Glutamatergic neuron (in vitro differentiated cells): ENCODE measurements at places on chromosomes 4 and X.

DNA sequence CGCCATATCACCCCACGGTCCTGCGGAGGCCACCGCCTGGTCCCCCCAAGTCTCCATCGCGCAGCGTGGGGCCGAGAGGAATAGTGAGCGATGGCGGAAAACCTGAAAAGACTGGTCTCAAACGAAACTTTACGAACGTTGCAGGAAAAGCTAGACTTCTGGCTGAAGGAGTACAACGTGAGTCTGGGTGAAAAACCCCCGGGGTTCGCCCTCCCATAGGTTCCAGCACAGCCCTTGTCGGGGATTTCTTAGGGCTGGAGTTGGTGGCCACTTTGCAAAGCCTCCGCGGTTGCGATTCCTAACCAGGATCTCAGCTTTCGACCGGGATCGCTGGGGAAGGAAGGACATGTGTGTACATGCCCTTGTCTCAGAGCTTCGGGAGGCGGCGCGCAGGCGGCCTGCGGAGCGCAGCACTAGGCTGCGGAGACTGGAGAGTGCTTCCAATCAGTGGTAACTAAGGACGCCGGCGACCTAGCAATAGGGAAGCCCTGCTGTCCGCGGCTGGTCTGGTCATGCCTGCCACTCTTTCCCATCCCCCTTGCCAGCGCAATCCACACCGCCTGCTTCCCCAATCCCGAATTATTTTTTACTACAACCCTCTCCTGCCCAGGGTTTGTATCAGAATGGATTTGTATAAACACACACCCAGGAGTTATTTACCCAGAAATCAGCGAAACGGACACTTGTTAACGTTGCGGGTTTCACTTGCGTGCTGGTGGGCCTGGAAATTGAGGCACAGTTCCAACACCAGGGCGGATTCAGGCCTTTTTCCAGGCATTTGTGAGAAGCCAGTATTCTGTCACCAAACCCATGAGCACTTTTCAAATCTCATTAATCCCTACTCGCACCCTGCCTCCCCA is 741 bp downstream of the SPATA18 start:
- peaks cover 14% of the 10 kb centered on the region for H3K4me1 ChIP-seq
- H3K27ac ChIP-seq, result peak overlapping the region; percentile 76
- H3K27me3 ChIP-seq, result peaks cover 3% of the 10 kb centered on the region
- peak; percentile 89 for DNase-seq

- H3K4me3 ChIP-seq, result no peak overlapping the region
- no peak overlapping the region for H3K27ac ChIP-seq
- H3K4me1 ChIP-seq, result no peaks in the 10 kb centered on the region
- H3K27me3 ChIP-seq, result peaks cover 3% of the 10 kb centered on the region
These were observed 22.2 kb downstream of the GUCY1A1 start for GRCh38 chr4:155688860-155689259.

- H3K4me1 ChIP-seq, result no peaks in the 10 kb centered on the region
- H3K27me3 ChIP-seq, result peaks cover 1% of the 10 kb centered on the region
- H3K27ac ChIP-seq, result no peak overlapping the region
- H3K36me3 ChIP-seq, result no peaks in the 10 kb centered on the region
These were observed 60.8 kb upstream of the ARHGAP36 start for GRCh38 chrX:130997314-130997713.

DNA sequence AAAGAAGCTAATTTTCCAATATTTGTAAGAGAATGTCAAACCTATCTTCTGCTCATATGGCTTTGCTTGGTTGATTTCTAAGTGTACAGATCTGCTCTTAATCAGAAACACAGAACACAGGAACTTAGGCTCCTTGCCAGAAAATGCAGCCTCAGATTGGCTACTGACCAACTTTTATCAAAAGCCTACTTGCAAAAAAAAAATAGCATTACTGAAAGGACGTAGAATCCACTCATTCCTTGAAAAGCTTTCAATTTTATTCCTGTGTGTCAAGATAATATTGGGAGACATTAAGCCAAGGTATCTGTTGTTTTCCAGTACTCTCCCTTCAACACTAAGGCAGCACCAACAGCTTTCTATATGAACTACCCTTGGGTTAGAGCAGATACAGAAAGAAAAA is 127.6 kb upstream of the INTU start:
- no peak overlapping the region for H3K27ac ChIP-seq
- no peak overlapping the region for H3K4me3 ChIP-seq
- H3K27me3 ChIP-seq, result peaks cover 5% of the 10 kb centered on the region
- no peaks in the 10 kb centered on the region for H3K36me3 ChIP-seq
- H3K4me1 ChIP-seq, result no peaks in the 10 kb centered on the region

DNA sequence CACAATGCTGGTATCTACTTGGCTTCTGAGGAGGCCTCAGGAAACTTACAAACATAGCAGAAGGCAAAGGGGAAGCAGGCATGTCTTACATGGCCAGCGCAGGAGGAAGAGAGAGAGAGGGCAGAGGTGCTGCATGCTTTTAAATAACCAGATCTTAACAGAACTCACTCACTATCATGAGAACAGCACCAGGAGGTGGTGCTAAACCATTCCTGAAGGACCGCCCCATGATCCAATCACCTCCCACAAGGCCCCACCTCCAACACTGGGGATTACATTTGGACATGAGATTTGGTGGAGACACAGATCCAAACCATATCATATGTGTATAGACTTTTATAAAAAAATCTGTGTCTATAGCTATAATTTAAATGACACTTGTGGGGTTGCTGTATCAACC is 48.6 kb upstream of the ERVMER34-1 start:
- no peak for DNase-seq
- H3K27ac ChIP-seq, result no peak overlapping the region
- peaks cover 4% of the 10 kb centered on the region for H3K27me3 ChIP-seq
- no peaks in the 10 kb centered on the region for H3K4me1 ChIP-seq
- H3K36me3 ChIP-seq, result peaks cover 3% of the 10 kb centered on the region
- no peak overlapping the region for H3K4me3 ChIP-seq

- no peak overlapping the region for H3K27ac ChIP-seq
- no peaks in the 10 kb centered on the region for H3K36me3 ChIP-seq
- no peak for DNase-seq
- no peak overlapping the region for H3K4me3 ChIP-seq
- H3K4me1 ChIP-seq, result no peaks in the 10 kb centered on the region
These were observed 4.6 kb downstream of the TXK start for GRCh38 chr4:48129307-48130014.

DNA sequence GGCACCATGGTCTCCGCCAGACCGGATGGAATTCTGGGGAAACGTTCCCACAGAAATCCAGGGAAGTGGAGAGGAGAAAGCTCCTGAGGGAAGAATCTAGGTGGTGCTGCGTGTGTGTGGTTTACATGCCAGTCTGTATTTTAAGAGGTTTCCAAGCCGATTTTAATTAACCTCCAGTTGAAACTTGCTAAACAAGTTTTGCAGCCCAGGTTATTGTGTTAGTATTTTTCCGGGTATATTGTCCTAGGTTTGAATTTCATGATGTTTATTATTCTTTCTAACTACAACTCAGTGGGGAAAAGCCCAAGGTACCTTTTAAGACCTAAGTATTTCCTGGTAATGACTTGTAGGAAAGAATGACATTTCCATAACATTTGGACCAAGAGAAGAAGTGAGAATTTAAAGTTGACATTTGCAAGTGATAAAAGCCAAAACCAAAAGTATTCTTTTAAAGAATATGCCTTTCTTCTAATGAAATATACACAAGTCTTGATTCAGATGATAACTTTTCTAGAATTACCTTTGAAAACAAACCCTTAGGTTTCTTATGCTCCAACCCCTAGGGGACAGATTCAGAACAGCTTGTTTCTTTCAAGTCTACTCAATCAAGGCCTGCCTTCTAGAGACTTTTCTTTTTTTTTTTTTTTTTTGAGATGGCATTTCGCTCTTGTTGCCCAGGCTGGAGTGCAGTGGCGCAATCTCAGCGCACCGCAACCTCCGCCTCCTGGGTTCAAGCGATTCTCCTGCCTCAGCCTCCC is 14.6 kb downstream of the SAT1 start:
- no peak overlapping the region for H3K4me3 ChIP-seq
- H3K27me3 ChIP-seq, result no peaks in the 10 kb centered on the region
- H3K27ac ChIP-seq, result no peak overlapping the region
- H3K4me1 ChIP-seq, result peaks cover 3% of the 10 kb centered on the region
- no peak for DNase-seq
- no peaks in the 10 kb centered on the region for H3K36me3 ChIP-seq

GRCh38 chrX:31124536-31124935 is 52.7 kb upstream of the FTHL17 start:
- H3K4me3 ChIP-seq, result no peak overlapping the region
- H3K4me1 ChIP-seq, result no peaks in the 10 kb centered on the region
- no peak for DNase-seq
- no peak overlapping the region for H3K27ac ChIP-seq
- no peaks in the 10 kb centered on the region for H3K27me3 ChIP-seq

- H3K36me3 ChIP-seq, result no peaks in the 10 kb centered on the region
- no peak overlapping the region for H3K4me3 ChIP-seq
- H3K4me1 ChIP-seq, result no peaks in the 10 kb centered on the region
- no peak overlapping the region for H3K27ac ChIP-seq
- DNase-seq, result no peak
- no peaks in the 10 kb centered on the region for H3K27me3 ChIP-seq
These were observed 310.0 kb downstream of the PRR32 start for GRCh38 chrX:127129510-127129909.

- H3K4me1 ChIP-seq, result no peaks in the 10 kb centered on the region
- no peaks in the 10 kb centered on the region for H3K36me3 ChIP-seq
- no peak overlapping the region for H3K4me3 ChIP-seq
- no peak overlapping the region for H3K27ac ChIP-seq
- H3K27me3 ChIP-seq, result no peaks in the 10 kb centered on the region
These were observed 85.7 kb upstream of the TBL1X start for GRCh38 chrX:9378980-9379696.

- no peaks in the 10 kb centered on the region for H3K4me1 ChIP-seq
- H3K4me3 ChIP-seq, result no peak overlapping the region
- no peaks in the 10 kb centered on the region for H3K27me3 ChIP-seq
- no peaks in the 10 kb centered on the region for H3K36me3 ChIP-seq
These were observed 69.2 kb downstream of the PAQR3 start for GRCh38 chr4:78870056-78870455.

GRCh38 chr4:137378393-137378792 is 153.9 kb downstream of the PCDH18 start:
- no peak for DNase-seq
- no peaks in the 10 kb centered on the region for H3K4me1 ChIP-seq
- H3K27me3 ChIP-seq, result no peaks in the 10 kb centered on the region
- no peak overlapping the region for H3K4me3 ChIP-seq
- no peak overlapping the region for H3K27ac ChIP-seq

DNA sequence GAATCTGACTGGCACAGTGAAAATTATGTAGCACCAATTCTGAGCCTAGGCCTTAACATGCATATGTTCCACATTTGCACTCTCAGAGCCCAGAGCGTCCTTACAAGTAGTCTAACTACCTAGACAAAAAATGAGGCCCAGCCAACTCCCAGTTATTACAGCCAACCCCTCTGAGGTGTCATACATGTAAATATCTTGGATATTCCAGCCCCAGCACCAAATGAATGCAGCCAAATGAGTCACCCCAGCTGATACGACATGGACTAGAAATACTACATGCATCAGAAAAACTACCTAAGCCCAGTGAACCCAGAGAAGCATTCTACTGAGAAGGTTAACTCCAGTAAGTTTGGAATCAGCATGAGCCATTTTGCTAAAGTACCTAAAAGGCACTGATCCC is 145.1 kb downstream of the STPG2 start:
- no peak overlapping the region for H3K27ac ChIP-seq
- no peak for DNase-seq
- H3K36me3 ChIP-seq, result peaks cover 12% of the 10 kb centered on the region
- no peak overlapping the region for H3K4me3 ChIP-seq

- peaks cover 9% of the 10 kb centered on the region for H3K36me3 ChIP-seq
- H3K27me3 ChIP-seq, result peaks cover 8% of the 10 kb centered on the region
- DNase-seq, result no peak
- H3K4me1 ChIP-seq, result peaks cover under 1% of the 10 kb centered on the region
- H3K4me3 ChIP-seq, result no peak overlapping the region
These were observed 28.7 kb downstream of the C4orf50 start for GRCh38 chr4:5989236-5990225.

DNA sequence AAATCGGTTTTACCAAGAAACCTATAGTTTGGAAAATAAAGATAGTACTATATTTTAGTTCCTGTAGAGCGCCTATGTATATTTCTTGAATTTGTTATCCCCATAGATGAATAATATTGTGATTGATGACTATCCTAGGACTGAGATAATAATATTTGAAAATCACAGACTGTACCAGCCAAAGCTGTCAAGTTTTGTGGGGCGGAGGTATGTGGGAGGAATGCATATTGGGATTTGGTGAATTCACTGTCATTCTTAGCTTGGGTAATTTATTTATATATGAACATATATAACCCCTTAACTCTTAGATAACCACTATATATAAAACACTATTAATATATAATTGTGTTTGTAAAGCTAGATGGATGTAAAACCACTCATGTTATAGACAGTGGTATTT is 205.5 kb upstream of the ARSJ start:
- H3K27ac ChIP-seq, result no peak overlapping the region
- H3K4me3 ChIP-seq, result no peak overlapping the region
- no peaks in the 10 kb centered on the region for H3K27me3 ChIP-seq
- H3K36me3 ChIP-seq, result peaks cover 15% of the 10 kb centered on the region
- DNase-seq, result no peak
- H3K4me1 ChIP-seq, result no peaks in the 10 kb centered on the region

GRCh38 chr4:84800256-84800655 is 166.2 kb downstream of the WDFY3 start:
- no peak overlapping the region for H3K27ac ChIP-seq
- peaks cover 19% of the 10 kb centered on the region for H3K4me1 ChIP-seq
- peaks cover 6% of the 10 kb centered on the region for H3K27me3 ChIP-seq
- DNase-seq, result no peak
